ENCODE measurements at places on chromosomes 16 and 17.

- peak; percentile 71 for DNase-seq
Measured at GRCh38 chr17:17839791-17840707, 3.3 kb upstream of the SREBF1 start.

- no peak for DNase-seq
Measured at GRCh38 chr16:73150786-73151185, 102.9 kb upstream of the ZFHX3 start.

DNA sequence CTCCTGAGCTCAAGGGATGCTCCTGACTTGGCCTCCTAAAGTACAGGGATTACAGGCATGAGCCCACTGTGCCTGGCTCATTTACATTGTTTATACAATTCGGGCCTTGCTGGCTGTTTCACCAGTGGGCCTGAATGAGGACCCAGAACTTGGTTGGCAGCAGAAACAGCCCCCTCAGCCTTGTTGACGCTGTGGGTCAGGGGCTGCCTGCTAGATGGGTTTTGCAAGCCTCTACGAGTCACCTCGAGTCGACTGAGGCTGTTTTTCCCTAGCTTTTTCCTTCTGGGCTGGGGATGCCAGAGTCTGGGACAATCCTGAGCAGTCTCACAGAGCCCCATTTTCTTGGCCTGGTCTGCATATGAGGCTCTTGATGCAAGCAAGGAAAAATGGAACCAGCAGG is 16.1 kb downstream of the PPL start:
- no peak for DNase-seq

- no peak for DNase-seq
Measured at GRCh38 chr16:55102531-55102930, 171.9 kb downstream of the IRX5 start.

- DNase-seq = no peak
Measured at GRCh38 chr17:37830151-37830993, 85.5 kb upstream of the HNF1B start.

GRCh38 chr17:59439262-59439661 is 107.8 kb downstream of the YPEL2 start:
- DNase-seq = no peak

DNA sequence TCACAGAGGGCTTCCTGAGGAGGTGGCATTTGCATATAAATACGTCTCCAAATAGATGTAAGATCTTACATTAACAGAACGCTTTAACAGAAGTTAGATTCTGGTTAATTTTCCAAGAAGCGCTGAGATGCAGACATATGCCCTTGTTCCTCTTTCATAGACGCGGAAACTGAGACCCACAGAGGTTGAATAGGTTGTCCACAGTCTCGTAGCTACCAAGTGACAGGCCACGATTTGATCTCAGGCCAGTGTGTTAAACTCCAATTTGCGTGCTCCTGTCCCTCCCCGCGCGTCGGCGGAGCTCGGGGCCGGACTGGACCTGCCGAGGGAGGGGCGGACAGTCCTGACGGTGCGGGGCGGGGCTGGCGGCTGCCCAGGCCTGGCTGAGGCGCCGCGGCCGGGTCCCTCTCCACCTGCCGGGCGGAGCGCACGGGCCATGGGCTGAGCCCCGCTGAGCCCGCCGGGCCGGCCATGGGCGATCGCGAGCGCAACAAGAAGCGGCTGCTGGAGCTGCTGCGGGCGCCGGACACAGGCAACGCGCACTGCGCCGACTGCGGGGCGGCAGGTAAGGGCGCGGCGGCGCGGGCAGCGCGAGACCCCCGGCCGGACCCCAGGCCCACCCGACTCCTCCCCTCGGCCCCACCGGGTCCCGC is at the start of gene ADAP2:
Gene ADAP2, plus strand, starts transcription at position 402 of the 653 bp plus-strand sequence. Its CDS starts 70 bp downstream, at position 472.
- DNase-seq = no peak

DNA sequence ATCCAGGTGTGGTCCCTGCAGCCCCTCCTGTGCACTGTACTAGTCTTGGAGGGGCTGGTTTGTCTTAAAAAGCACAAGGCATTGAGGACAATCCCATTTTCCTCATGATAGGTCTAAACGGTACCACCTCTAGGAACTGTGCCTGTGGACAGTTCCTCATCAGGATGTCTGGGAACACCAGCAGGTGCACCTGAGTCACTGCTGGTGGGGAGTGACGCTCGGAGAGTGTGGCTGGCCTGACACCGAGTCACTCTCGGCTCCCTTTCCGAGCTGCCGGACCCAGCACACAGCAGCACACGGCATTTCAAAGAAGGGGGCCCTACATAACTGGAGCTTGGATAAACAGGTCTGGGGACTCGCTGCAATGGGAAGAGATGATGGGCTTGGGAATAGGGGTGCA is 25.6 kb downstream of the LRRC75A start:
- DNase-seq = no peak

DNA sequence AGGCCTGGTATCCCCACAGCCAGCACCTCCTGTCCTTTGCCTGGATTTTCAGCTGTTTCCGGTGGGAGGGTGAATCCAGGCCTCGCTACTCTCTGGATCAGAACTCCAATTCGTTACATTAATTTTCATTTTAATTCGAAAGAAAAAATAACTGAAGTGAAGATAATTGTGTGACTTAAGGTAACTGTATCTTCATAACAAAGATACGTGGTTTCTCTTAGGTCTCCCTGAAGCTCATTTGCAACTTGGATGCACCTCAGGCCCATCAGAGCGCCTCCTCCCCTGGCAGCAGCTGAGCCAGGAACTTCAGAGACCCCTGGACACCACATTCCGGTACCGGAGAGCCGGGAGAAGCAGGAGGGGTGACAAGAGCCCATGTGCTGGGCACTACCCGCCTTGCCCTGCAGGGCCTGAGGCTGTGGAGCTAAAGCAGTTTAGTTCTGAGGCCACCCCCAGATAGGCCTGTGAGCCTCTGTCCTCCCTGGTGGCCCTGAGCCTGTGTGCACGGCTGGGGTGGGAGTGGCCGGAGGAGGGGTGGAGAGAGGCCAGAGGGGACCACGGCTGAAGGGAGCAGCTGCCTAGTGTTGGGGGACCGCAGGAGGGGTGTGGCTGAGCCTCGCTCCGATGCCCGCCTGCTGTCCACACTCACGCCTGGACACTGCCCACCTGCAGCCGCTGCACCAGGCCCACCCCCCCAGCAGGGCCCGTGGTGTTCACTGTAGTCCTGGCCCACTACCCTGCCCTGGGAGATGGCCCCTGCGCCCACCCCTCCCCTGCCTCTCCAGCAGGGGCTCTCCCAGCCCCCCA is 11.4 kb upstream of the DUS1L start:
- no peak for DNase-seq

GRCh38 chr17:8629371-8630226 is 926 bp downstream of the MYH10 start:
- no peak for DNase-seq

- DNase-seq = peak; percentile 47
Measured at GRCh38 chr17:73998653-73999645, 204.5 kb upstream of the RPL38 start.

- DNase-seq = no peak
Measured at GRCh38 chr17:72422204-72422504, 301.3 kb downstream of the SOX9 start.

DNA sequence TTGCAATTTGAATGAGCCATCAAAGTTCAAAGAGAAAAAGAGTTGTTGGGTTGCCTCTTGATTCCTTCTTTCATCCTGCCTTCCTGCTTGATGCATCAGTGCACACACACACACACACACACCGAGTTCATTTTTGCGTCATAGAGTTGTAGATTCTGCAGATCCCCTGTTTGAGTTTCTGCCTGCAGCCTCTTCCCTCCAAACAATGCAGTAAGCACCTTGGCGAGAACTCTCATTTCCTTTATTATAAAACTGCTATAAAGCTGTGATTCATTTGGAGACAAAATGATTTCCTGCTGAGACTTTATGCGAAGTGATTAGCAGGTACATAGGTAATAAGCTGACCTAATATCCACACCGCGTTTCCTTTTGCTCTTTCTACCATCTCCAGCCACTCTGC is 26.7 kb downstream of the DNAH9 start:
- no peak for DNase-seq

- no peak for DNase-seq
Measured at GRCh38 chr17:75266316-75267152, 4.5 kb downstream of the MIF4GD start.

DNA sequence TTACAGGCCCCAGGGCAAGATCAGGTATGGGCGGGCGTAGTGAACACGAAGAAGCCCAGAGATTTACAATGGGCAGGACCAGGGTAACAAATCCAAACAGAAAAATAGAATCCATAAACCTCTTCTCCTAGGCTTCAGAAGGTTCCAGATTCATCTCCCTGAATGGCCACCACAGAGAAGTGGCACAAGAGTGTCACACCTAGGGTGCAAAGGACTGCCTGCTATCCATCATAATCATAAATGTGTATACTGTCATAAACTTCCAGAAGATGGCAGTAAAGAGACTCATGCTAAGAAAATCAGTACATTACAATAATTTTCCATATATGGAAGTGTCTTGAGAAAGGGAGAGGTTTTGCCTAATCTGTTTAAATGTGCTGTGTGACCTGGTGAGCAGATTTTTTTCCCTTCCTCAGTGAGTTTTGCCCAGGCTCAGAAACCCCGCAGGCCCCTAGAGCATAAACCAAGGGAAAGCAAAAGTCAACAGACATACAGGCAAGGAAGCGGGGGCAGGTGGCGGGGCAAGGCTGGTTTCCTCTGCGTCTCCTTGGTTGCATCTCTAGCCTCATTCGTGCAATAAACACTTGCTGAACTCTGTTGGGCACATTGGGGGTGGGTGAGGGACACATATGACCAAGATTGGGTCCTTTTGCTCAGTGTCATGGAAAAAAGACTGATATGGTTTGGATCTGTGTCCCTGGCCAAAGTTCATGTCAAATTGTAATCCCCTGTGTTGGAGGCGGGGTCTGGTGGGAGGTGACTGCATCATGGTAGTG is 92.0 kb upstream of the CDH5 start:
- DNase-seq = no peak

DNA sequence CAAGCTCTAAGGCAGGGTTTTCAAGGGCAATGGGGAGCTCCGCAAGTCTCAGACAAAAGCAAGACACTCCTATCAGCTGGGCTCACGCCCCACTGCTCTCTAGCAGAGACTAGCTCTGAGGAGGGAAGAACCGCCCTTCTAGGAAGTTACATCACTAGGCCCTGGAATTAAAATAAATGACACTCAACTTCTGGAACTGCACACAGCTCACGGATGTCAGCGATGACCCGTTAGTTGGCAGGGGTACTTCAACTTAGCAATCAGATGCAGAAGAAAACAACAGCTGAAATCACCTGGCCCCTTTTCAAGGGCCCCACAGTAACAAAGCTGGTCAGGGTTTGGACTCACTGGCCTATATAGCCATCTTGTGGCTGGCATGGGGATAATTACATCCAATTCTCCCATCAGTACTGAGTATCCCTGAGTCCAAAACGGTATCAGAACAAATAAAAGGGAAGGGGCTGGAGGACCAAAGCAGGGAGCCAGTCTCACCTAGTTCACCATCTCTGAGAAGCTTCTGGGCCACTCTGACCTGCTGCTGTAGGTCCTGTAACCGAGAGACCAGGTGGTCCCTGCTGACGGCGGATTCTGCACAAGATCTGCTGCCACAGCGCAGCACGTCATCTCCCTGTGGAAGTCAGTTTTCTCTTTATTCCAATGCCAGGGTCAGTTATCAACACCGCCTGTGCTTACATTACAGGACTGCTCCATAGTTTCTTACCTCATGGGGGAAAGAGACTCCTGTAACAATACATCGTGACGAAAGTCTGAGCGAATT is 22.2 kb downstream of the SERPINF1 start:
- DNase-seq = no peak

All from activated T-cell treated with anti-CD3 and anti-CD28 coated beads for 4 hours (primary cell).